ENCODE measurements at places on chromosomes 3 and 15.
A peak's percentile ranks its signal among the peaks of the same experiment; 100 is the strongest.

- DNase-seq = no peak
These were observed 187.2 kb downstream of the GHSR start for GRCh38 chr3:172261054-172261453.

GRCh38 chr3:107970993-107971580 is 119.7 kb downstream of the CD47 start:
- no peak for DNase-seq

DNA sequence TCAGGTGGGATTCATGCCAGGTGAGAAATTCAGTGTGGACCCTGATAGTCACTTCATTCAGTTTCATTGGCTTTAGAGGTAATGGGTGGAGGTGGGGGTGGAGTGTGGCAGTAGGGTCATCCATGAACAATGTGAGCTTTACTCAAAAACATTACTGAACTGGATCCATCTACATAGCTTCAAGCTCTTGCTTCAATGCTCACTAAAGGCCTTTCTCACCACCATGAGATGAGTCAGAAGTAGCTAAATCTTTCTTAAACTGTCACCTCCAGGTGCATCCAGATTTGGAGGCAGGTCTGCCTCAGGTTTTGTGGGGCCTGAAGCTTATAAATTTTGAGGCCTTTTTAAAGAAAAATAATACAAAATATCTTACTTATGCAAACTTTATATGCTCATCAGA is 363.6 kb downstream of the CHST2 start:
- DNase-seq = no peak

- no peak for DNase-seq
These were observed 3.4 kb downstream of the PIGZ start for GRCh38 chr3:196965112-196965803.

GRCh38 chr15:94610485-94610884 is 379.1 kb downstream of the MCTP2 start:
- DNase-seq = no peak

DNA sequence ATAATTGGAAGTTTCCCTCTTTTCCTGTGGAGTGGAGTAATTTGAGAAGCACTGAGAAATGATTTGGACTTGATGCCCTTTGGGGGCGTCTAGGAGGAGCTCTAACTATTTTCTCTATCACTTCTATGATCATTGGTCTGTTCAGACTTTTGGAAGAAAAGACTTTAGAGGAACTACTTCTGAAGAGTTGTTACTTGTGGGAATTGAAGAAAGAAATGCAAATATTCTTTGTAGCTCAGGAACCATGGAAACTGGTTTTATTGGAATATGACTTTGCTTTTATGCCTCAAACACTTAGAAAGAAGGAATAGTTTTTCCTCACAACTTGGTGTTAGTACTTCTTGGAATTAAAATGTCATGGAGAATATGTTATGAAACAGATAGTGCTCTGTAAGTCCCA is 122.0 kb upstream of the ALDH1A3 start:
- no peak for DNase-seq

DNA sequence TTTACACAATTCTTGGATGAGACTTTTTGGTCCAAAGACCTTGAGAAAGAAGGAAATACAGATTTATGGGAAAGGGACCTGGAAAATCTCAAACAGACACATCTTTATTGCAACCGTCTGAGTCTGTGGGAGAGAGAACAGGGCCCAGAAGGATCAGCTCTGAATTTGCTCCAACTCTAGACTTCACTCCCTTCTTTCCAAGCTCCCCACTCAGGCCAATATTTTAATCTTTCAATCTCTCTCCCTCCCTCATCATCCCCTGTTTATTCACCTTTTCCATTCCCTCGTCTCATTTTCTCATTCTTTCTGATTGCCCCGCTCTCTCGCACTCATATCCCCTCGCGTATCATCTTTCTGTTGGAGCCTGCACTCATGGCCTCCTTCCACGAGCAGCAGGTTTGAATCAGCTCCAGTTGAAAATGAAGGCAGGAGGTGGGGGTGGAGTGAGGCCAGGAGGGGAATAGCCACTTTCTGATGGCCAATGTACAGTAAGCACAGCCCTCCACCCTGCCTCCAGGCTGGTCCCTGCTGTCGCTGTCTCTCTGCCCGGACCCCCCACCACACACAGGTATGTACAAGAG is 63.6 kb upstream of the BOC start:
- no peak for DNase-seq

DNA sequence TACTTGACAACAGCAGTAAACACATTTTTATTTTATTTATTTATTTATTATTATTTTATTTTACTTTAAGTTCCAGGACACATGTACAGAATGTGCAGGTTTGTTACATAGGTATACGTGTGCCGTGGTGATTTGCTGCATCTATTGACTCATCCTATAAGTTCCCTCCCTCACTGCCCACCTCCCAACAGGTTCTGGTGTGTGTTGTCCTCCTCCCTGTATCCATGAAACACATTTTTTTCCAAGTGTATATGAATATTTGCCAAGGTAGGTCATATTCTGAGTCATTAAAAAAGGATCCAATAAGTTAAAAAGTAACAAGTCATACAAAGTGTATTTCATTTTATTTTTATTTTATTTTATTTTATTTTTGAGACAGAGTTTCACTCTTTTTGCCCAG is 567.3 kb upstream of the KCNMB2 start:
- no peak for DNase-seq

GRCh38 chr3:27680517-27681246 is 41.4 kb downstream of the EOMES start:
- DNase-seq = no peak

DNA sequence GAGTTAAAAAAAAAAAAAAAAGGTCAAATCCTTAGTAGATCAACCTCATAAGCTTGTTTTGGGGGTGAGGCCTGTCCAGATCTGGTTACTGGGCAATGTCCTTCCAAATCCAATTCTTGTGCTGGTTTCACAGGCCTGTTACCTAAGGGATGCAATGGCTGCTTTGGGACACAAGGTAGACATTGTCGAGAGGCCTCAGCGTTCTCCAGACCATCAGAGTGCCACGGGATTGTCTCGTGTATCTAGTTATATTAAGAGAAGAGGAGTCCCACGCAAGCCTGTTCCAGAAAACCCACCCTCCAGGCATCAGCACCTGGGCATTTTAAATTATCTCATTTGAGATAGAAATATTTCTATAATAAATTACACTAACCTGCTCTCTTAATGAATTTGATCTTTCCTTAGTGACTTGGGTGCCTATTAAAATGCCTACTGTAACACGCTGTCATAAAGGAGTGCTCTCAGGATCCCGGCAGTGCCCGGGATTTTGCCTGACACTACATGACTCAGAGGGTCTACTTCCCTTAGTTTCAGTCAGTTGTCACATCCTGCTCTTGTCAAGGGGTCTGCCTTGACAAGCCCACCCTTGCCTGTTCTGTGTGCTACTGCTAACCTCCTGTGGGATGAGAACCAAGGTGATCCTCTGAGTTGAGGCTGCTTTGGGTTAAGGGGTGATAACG is 116.0 kb downstream of the LIPC start:
- no peak for DNase-seq

- no peak for DNase-seq
These were observed 43.2 kb upstream of the PPP4R2 start for GRCh38 chr3:72953325-72953956.

DNA sequence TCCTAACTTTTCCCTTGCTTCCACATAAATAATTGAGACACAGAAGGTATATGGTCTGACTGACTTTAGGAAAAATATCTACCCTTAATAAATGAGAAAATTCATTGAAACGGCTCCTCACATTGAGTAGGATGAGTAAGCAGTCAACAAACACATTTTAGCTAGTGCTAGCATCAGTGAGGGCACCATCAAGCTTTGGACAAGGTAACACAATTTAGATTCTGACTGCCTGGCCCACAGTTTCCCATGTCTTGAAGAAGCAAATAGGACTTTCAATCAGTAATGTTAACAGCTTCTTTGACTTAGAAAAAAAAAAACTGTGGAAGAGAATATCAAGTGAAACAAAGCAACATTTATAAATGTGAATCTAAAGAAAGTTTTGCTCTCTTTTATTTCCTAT is 70.1 kb upstream of the MBNL1 start:
- DNase-seq = no peak

DNA sequence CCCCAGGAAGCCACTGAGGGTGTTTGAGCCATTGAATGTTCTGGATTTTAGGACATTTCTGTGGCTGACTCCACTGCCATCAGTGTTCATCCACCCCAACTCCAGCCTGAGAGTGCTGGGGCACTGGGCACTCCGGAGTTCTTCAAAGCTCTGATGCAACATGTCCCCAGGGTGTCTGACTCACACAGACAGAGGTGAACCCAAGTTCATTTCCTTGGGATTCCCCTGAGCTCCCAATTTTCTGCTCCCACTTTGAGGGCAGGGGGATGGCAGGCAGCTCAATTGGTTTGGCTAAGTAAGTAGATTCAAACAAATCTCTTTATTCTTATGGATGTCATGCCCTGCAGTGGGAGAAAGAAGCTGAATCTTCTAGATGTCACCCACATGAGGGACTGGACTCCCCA is 2.2 kb downstream of the STRA6 start:
- no peak for DNase-seq

GRCh38 chr3:182246870-182247269 is 535.1 kb downstream of the SOX2 start:
- no peak for DNase-seq

- no peak for DNase-seq
These were observed 303.5 kb upstream of the TPM1 start for GRCh38 chr15:62739082-62739481.

DNA sequence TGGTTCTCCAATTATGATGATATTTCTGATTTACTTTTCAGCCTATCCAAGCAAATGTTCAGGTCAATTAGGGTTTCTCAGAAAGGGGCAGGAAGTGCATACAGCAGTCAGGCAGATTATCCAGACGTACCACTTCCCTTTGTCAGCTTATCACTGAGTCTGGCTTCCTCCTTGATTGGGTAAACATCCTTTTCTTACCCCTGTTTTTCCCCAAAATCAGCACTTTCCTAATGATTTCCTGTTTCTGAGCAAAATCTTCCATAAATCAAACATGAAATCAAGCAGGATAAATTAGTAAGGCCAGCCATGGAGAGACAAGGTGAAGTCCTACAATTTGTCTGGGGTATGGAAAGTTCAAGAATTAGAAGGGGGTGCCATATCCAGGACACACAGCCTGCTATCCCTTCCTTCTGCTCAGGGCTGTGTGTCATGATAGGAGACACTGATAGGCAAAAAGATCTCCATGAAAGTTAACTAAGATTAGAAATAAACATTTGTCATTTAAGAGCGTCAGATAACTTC is 29.0 kb downstream of the ADIPOQ start:
- no peak for DNase-seq

- DNase-seq = no peak
These were observed 9.4 kb downstream of the PIK3CB start for GRCh38 chr3:138825336-138825735.

- no peak for DNase-seq
These were observed 43.8 kb downstream of the IL5RA start for GRCh38 chr3:3066378-3066777.

GRCh38 chr3:107913701-107914100 is 177.1 kb downstream of the CD47 start:
- no peak for DNase-seq

- no peak for DNase-seq
These were observed 21.6 kb downstream of the BDH1 start for GRCh38 chr3:197533927-197534725.

GRCh38 chr3:16550676-16551341 is 37.3 kb upstream of the RFTN1 start:
- DNase-seq = peak; percentile 55

- no peak for DNase-seq
These were observed 4.5 kb downstream of the RPS17 start for GRCh38 chr15:82535566-82536408.

DNA sequence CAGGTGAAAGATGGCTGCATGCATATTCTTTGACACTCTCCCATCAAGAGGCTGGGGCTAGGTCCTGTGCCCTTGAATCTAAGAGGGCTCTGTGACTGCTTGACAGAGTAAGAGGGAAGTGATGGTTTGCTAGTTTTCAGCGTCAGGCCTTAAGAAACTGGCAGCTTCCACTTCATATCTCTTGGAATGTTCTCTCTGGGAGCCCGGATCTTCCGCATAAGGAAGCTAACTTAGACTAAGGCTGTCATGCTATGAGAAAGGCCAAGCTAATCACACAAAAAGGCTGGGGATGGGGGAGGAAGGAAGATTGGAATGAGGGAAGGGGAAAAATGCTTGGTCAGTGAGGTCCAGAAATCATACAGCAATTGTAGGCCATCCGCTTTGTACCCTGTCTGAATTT is 50.0 kb downstream of the MB21D2 start:
- DNase-seq = no peak

- peak; percentile 23 for DNase-seq
These were observed 91.7 kb upstream of the FGF12 start for GRCh38 chr3:192819001-192819569.

- no peak for DNase-seq
These were observed 243.3 kb downstream of the ZNF621 start for GRCh38 chr3:40768046-40768445.

DNA sequence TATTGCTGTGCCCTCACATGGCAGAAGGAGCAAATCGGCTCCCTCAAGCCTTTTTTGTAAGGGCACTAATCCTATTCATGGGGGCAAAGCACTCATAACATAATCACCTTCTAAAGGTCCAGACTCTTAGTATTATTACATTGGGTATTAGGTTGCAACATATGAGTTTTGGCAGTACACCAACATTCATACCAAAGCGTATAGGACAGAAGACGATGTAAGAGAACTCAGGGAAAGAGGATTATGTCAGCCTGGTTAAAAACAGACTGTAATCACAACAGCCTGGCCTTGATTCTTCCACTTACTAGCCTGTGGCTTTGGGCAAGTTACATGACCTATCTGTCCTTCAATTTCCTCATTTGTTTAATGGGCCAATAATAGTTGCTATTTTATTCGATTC is 828.5 kb upstream of the NECTIN3 start:
- no peak for DNase-seq

- DNase-seq = no peak
These were observed 391.0 kb downstream of the NSUN3 start for GRCh38 chr3:94453864-94454263.

DNA sequence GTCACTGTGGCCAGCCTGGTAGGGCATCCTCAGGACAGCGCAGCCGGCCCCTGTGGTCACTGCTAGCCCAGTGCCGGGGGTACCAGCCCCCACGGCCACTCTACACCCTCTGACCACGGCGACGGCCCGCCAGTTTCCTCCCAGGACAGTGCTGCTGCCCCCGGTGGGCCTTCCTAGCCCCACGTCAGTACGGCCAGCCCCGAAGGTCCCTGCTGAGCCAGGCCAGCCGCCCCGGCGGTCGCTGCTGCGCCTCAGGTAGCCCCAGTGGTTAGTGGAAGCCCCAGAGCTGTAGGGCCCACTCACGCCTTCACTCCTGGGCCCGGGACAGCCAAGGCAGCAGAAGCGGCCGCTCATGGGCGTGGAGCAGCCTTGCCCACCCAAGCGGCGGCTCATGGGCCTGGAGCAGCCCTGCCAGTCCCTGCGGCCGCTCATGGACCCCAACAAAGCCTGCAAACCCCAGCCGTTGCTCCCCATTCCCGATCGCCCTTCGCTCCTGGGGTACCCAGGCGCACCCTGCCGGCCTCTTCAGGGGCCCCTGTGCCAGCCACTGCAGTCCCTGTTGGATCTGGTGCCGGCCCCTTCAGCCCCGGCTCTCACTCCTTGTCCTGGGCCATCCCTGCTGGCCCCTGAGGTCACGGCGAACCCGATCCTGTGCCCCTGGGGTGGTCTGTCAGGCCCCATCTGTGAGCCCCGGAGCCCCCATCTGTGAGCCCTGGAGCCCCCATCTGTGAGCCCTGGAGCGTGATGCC is 9.5 kb upstream of the ROPN1B start:
- no peak for DNase-seq
